ENCODE measurements at places on chromosomes 4 and X. TPM values are rescaled to one million over a fixed set of nuclear protein-coding genes. Genes with fewer than 3 reads are reported as not detected.

Gene BST1
- polyA plus RNA-seq, result 18.5 TPM

Gene F9
- not detected for polyA plus RNA-seq

Gene RFC1
- 14.1 TPM for polyA plus RNA-seq

Gene NDST3
- polyA plus RNA-seq, result not detected

DNA sequence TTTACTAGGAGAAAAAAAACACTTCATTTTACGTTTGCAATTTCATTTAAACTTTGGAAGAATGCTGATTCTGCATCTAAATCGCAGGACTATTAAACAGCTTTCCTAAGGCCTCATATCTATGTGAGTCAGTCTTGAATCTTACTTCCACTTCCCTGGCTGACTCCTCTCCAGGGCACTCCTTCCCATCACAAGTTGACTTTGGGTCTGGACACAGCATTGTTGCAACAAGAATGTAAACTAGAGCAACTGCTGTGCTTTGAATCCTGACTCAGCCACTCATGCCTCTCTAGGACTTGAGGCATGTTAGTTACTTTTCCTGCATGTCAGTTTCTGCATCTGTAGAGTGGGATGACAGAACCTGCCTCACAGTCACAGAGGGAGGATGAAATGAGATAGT lies 413.8 kb downstream of the FAT4 start:
- no peak overlapping the region for H3K27ac ChIP-seq
- no peak overlapping the region for H3K4me3 ChIP-seq
- DNase-seq, result no peak
- no peaks in the 10 kb centered on the region for H3K4me1 ChIP-seq
- no peaks in the 10 kb centered on the region for H3K27me3 ChIP-seq
- no peaks in the 10 kb centered on the region for H3K36me3 ChIP-seq
